ENCODE measurements at places on chromosomes 7 and 10.
A peak's percentile ranks its signal among the peaks of the same experiment; 100 is the strongest.

DNA sequence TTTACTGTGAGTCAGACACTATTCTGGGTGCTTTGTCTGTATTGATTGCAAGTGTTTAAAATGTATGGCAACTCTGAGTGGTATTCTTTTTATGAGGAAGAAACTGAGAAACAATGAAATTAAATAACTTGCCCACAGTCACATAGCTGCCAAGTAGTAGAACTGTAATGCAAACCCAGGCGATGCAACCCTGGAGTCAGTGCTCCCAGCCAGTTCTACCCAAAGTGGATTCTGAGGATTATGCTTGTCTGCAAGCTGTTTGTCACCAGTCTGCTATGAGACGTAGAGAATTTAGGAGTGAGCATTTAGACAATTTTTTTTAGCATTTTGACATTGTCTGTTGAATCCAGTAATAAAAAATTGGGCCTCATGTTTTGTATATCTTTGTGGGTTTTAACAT, 306.0 kb upstream of the LRGUK start:
- DNase-seq, result no peak

DNA sequence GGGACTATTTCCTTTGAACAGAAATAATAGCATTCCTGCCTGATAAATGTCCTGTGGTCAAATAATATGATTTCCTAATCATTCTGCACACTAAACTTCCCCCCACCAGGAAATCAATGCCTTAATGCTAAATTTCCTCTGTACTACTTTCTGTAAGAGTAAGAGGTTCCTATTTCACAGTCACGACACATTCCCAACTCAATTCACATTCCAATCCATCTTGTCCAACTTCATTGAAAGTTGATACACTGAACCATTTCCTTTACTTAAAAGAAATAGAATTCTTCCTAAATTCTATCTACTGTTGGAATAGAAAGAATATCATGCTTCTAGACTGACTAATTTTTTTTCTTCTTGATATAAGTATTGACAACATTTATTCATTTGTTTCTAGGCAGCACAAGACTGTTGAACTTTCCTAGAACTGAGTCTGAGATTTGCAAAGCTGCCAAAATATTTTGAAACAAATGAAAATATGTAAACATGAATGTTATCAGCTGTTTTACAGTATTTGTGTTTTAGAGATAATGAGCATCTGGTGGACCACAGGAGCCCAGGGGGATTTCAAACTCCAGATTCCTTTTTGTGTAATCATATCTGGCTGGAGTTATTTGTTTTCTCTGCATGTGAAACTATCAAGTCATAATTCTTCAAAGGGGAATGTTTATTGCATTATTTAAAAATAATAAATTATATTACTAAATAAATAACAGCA, 121.5 kb downstream of the TPST1 start:
- DNase-seq, result peak; percentile 81

DNA sequence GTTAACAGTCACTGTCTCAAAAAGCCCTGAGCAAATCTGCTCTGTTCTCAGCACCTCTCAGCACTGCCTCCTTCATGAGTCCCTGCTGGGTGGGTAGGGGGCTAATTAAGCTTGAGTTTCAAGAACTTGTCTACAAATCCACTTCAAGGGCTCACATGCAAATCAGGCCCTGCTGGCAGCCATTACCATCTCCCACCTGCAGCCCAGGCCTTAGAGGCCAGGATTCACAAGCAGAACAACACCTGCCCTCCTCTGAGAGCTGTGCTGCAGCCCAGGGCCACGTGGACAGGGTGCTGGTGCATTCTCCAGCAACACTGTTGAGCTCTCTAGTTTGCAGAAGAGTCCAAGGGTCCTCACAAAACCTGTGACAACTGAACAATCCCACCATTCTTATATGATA, 119.2 kb downstream of the DPP6 start:
- no peak for DNase-seq

DNA sequence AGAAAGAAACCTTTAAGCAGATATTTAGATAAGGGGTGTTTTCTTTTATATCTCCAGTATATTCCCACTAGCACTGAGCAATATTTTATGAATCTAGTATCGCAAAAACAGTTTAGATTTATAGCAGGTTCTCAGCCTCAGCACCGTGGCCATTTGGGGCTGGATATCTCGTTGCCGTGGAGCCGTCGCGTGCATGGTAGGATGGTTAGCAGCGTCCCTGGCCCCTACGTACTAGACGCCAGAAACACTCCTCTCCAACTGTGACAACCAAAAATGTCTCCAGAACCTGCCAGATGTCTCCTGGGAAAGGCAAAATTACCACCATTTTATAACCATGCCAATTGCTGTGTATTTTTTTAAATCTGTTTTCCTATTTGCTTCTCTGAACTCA, 172.9 kb downstream of the CACNB2 start:
- no peak for DNase-seq

DNA sequence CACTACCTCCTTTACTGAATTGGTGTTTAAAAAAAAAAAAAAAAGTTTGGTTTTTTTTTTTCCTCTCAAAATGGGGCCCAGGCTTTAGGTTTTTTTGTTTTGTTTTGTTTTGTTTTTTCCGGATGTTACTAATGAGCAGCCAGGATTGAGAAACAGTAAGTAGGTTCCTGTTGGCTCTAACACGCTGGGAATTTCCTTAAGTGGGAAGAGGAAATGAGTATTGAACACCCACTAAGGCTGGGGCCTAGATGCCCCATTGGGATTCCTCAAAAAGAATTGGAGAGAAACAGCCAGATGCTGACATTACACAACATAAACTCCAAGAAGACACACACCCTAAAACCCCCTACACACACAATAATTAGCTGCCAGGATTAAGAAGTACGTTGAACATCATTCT, 102.2 kb upstream of the NANOS1 start:
- DNase-seq, result no peak

DNA sequence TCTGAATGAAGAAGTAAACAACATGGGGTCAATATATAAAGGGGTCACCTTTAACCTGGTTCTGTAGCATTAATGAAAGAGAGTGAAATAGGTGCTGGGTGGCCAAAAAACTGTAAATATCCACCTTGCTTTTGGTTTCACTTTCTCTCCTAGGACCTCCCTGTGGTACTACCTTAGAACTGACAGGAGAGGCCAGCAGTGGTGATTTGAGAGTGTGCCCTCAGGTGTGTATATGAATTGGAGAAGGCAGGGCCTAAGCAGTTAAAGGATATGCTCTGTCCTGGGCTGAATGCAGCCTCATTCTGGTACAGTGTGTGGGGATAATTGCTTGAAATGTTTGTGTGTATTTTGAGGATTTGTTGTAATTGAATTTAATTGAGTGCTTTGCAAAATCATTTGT, 62.0 kb downstream of the BBS9 start:
- DNase-seq, result no peak

DNA sequence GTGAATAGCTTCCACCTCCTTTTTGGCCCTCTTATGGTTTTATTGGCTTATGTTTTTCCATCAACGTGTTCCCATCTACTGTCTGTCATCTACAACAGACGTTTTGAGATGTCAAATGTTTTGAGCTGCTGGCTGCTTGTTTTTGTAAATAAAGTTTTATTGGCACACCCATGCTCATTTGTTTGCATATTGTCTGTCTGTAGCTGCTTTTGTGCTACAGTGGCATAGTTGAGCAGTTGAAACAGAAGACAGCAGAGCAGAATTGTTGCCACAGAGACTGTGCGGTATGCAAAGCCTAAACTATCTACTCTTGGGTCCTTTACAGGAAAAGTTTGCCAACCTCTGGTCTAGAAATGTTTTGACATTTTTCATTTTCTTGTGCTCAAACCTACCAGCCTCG, 88.7 kb downstream of the VPS50 start:
- no peak for DNase-seq

DNA sequence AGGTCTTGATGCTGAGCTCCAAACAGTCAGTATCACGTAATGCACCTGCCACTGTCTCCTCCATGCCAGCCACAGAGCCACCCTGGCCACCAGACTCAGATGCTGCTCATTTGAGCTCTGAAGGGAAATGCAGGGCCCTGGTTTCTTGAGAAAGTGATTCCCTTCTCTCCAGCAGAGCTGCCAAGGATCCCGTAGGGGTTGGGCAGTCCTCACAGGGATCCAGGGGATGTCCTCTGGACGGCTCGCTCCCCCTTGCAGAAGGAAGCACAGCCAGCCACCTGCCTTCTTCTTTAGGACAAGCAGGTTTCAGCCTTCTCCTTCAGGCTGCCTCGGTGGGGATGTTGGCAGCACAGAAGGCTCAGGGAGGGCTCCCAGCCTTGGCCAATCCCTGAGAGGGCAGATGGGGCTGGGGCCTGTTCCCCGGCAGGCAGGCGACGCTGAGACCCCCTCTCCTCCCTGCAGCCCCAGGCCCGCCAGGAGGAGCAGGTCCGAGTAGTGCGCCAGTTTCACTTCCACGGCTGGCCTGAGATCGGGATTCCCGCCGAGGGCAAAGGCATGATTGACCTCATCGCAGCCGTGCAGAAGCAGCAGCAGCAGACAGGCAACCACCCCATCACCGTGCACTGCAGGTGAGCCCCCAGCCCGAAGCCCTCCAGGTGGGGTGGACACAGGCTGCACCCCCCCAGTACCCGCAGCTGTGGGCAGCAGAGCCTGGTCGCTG, 48.9 kb downstream of the MKI67 start:
- DNase-seq, result no peak

DNA sequence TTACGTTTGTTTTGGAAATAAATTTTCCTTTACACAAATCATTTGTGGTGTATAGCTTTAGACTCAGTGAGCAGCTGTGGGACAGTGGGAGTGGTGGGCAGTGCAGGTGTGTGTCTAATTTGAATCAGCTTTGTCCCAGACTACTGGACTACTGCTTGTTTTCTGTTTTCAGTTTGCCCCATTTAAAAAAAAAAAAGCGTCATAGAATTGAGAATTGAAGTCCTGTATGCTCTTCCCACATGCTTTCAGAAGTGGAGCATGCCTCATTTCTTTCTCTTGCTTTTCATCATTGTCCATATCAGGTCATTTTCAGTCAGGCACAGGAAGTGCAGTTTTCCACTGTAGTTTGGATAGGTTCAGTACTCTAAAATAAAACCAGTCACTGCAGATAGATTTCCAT, 66.1 kb downstream of the SHH start:
- no peak for DNase-seq

- DNase-seq, result no peak
Measured at GRCh38 chr7:139032473-139032872, 3.4 kb downstream of the ZC3HAV1L start.

GRCh38 chr7:18320971-18321567, 174.5 kb upstream of the HDAC9 start:
- DNase-seq, result peak; percentile 60

DNA sequence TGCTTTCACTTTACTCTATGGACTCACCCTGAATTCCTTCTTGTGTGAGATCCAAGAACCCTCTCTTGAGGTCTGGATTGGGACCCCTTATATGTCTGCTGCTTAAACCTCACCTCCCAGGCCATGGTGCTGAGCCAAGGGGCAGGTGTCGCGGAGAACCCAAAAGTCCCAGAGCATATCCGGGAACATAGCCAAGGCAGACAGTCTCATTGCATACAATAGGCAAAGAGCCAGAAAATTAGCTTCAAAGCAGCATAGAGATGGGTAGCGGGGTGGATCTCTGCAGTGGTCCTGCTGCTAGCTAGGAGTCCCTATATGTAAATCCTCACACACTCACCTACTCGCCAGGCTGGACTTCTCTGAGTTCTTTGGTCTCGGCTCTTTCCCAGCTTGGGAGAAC, 5.5 kb downstream of the CCL24 start:
- DNase-seq, result no peak

GRCh38 chr10:18508587-18508986, 142.8 kb downstream of the NSUN6 start:
- DNase-seq, result no peak

DNA sequence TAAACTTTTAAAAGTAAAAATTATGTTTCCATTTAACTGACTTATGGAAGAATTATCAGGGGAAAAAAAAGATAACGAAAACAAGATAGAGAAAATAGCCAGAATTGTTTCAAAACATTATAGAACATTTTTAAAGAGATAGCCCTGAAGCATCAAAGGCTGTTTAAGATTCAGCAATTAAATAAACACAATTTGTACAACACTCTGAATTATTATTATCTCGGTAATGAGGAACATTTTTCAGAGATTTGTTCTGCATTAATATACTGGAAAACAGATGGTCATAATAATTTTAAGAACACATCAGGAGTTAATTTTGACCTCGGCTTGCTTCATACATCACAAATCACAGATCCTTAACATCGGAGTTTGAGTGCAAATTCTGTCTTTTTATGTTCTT, 643.8 kb downstream of the SORCS1 start:
- DNase-seq, result no peak

- DNase-seq, result no peak
Measured at GRCh38 chr7:101869026-101869900, 51.8 kb downstream of the CUX1 start.

DNA sequence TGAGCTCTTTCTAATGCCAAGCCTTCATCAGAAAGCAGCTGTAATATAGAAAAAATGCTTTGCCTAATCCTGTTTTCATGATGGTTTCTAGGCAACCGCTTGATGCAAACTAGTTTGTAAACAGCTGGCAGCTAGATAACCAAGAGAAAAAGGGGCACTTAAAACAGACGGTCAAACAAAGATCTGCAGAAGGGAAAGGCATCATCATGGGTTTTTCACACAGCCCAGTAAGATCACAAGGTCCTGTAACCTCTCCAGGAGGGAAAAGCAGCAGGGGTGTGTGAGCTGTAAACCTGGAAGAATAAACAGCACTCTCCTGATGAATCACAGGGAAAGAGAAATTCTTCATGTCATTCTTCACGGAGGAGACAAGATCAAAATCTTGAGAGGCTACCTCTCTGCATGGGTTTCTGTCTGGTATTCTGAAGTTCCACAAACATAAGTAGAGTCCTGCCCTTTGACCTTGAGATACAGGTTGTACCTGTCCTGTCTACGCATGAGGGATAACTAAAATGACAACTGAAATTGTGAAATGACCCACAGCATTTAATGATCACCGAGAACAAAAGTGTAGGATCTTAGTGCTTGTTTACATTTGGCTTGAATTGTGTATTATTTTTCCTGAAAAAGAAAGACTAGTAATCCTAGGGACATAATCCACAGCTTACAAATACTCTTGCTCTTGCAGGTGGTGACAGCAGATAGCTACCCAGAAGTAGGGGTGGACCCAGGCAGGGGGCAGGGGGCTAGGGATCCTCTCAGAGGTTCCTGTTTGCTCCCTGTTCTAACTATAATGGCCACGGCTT, 48.0 kb downstream of the CREB3L2 start:
- DNase-seq, result no peak
